Kasumi-1 (cell line): ENCODE measurements at places on chromosomes 5 and 9.

DNA sequence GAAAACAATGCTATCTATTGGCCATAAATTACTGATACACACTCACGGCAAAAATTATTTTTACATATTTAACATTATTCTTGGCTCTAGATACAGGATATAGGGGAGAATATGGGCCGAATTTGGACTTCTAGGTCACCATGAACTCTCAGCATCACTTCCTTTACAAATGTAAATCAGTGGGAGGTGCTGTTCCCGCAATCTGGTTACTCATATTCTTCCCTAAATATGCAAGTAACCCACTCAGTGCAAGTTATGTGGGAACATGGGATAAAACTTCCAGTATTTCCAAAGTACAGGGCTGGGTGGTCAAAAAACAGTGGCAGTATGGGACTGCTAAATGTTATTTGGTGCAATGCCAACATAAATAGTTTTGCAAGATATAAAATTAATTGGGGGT is 145.6 kb downstream of the PPP2R2B start:
- no peak for DNase-seq

GRCh38 chr5:99348597-99348996 is 419.8 kb upstream of the CHD1 start:
- DNase-seq, result no peak

GRCh38 chr9:128225770-128226411 is 22.7 kb downstream of the DNM1 start:
- DNase-seq, result no peak

- DNase-seq, result peak; percentile 5
Measured at GRCh38 chr5:170508660-170509347, 5.0 kb downstream of the KCNIP1 start.

GRCh38 chr9:124730772-124731171 is 40.3 kb downstream of the NR6A1 start:
- DNase-seq, result no peak

DNA sequence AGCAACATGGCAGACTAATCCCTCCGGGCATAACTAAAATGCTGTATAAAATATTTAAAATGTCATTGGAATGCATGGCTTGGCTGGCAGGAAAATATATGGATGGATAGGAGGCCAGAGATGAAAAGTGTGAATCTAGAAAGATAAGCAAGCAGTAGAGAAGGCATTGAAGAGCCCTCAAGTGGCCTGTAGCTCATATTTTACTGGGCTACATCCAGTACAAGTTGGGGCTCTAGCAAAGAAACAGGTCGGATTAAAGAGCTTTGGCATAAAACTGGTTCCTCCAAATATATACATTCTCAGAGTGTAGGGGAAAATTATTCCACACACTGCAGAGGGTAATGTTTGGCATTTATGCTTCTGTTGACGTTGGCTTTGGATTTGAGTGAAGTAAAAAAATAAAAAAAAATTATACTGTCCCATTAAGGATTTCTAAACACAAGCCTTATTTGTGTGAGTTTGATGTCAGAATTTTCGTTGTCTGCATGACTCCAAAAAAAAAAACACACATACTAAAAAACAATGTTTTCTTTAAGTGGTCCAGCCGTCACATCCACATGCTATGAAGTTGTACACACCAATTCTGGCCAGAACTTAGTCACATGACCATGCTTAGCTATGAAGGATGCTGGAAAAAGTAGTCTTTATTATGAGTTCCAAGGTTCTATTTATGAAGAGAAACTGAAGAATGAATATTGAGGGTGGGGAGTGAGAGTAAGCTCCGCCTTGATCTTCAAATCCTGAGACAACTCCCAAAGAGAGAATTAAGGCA is 147.0 kb downstream of the TLE1 start:
- DNase-seq, result no peak

DNA sequence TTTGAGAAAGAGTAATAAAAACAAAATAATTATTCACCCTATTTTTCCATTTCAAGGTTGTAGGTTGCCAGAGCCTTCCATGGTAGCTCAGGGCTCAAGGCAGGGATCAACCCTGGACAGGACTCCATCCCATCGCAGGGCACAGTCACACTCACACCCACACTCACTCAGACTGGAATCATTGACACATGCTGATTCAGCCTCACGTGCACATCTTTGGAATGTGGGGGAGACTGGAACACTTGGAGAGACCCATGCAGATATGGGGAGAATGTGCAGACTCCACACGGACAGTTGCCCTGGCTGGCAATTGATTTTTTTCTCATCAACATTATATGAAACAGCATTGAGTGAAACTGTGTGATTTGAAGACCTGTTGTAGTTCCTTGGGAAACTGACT is 234.1 kb downstream of the ADGRV1 start:
- no peak for DNase-seq

DNA sequence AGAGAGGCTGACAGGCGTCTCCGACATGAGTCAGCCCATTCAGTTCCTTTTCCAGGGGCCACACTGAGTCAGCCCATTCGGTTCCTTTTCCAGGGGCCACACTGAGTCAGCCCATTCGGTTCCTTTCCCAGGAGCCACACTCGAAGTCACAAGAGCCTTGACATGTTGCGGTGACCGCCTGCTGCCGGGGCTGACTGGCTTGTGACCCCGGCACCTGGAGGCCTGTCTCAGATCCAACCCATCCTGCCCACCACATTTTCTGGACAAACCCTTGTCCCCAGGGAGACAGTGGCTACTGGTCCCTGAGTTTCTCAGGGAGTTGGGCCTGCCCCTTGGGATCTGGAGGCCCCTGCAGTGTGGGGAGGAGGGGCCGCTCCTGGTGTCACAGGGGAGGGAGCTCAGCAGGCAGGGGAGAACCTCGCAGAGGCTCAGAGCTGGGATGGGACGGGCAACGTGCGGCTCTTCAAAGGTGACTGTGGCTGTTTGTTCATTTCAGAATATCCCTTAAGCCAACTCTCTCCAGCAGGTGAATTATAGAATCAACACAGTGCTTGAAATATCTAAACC is 40.5 kb upstream of the LPCAT1 start:
- DNase-seq, result no peak

DNA sequence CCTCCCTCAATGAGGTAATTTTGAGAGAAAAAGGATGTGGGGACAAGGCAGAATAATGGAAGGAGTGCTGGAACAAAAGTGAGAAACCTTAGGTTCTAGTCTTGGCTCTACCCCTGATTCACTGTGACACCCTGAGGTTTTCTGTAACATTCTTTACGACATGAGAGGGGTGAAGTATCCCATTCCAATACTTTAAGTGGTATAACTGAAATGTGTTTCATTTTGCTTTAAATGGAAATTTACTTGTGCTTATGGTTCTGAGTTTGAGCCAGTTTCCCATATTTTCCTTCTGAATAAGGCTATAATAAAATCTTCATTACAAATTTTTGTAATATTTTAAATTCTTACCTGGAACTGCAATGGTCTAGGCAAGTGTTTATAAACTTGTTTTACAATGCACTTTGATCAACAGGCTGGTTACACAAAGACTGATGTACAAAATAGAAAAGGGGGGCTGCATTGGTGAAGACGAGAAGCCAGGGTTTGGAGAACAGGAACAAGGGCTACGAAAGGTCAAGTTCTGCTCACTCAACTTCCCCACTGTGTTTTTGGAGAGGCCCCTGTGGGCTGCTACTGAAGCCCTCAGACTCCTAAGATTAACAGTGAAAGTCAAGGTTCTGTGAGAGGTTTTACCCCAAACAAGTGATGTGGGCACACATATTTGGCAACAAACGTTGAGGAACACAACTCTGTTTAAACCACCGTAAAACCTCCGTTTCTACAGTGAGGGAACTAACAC is 171.9 kb upstream of the ELL2 start:
- no peak for DNase-seq

DNA sequence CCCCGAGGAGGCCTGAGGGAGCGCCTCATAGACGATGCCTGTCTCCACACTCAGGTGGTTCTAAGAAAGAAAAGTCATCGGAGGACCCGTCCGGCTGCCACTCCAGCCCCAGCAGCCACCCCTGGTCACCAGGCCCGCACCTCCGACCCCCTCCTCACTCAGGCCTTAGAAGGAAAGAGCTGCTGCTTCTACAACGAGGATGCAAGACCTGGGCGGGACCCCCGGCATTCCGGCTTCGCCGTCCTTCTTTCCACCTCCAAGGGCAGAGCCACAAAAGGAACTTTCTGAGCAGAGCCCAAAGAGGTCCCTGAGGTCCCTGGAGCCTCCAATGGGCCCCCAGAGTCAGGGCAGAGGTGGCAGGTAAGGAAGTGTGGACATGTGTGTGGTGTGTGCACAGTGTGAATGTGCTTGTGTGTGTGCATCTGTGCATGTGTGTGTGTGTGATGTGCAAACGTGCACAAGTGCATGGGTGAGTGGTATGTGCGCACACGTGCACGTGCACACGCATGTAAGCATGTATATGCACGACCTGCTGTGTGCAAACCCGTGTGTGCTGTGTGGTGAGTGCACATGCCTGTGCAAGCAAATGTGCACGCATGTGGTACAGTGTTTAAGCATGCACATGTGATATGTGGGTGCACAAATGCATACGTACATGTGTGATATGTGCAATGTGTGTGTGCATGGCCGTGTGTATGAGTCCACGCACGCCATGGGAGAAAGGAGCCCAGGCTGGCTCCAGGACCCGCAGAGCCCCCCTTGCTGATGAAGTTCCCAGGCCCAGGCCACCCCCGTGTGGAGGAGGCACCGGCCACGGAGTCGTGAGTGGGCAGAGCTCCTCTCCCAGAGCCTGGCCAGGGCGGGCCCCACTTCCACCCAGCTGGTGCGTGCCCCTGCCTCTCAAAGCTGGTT is 27.7 kb upstream of the TMEM250 start:
- DNase-seq, result no peak

DNA sequence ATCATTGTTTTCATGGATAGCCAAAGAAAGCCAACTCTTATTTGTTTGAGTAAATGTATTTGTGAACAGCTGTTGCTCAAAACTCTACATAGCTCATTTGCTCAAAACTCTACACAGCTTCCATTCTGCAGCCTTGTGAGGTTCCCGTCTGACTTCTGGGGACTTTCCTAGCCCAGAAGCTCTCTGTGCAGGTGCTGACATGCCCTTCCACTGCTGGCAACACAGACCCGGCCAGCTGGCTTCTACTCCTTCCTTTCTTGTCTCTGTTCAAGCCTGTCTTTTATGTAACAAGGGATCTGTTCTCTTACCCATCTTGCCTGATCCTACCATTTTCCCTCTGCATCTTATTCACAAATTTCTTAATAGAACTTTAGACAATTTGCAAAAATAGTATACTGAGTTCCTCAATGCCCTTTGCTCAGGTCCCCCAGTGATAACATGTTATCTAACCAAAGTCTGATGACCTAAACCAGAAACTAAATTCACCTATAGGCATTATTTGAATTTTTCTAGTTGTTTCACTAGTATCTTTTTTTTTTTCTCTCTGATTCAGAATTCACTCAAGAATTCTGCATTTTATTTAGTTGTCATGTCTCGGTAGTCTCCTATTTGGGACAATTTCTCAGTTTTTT is 556.5 kb upstream of the SEMA6A start:
- DNase-seq, result no peak
